ENCODE measurements at places on chromosomes 13 and 19. TPM values are rescaled to one million over a fixed set of nuclear protein-coding genes. Genes with fewer than 3 reads are reported as not detected.

B3GNT3 gene
- total RNA-seq = not detected

DNA sequence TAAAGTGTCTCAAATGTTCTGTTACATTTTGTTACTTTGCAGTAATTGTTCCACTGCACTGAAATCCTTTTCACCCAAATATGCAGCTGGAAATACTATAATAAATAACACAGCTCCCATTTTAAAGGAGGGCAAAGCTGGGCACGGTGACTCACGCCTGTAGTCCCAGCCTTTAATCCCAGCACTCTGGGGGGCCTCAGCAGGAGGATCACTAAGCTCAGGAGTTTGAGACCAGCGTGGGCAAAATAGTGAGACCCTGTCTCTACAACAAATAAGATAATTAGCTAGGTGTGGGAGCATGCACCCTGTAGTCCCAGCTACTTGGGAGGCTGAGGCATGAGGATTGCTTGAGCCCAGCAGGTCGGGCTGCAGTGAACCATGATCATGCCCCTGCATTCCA lies 7.5 kb upstream of the UBAC2 start:
- DNase-seq = no peak

PSG1 gene
- total RNA-seq = 2.0 TPM

- no peak for DNase-seq
Observed at GRCh38 chr13:113544071-113544891, 40.3 kb upstream of the TFDP1 start.

DNA sequence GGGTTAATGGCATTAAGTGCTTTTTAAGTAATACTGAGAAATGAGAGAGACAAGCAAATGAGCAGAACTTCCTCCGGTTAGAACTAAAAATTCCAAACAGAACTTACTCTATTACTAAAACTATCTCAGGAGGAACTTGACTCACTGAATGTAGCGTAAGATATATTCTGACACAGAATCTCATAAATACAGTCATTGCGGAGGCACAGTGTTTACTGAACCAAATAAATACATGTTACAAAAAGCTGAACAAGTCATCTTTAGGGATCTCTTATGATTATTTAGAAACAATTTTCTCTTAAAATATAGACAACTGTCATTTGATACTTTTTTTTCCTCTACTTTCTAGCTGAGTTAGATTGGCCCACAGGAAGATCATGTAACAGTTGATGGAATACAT lies 283.1 kb downstream of the KLF12 start:
- no peak for DNase-seq

- DNase-seq = no peak
Observed at GRCh38 chr19:34767951-34768350, 5.1 kb downstream of the ZNF599 start.

All from glomerular endothelial cell (primary cell).